ENCODE measurements at places on chromosomes 2 and 18.

DNA sequence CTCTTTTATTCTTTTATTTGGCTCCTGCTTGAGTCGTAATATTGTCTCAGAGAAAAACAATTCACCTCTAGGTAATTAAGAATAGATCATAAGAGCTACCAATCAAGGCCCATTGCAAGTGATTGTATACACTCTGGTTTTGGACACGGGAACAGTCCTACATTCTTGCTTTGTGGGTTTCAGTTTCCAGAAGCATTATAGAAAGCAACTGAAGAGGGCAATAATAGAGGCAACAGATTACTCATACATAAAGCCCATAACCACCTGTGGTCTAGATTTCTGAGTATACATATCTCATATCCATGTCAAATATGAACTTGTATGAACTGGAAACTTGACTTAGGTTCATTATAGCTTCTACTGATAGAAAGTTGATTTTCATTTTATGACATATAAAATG, 65.4 kb downstream of the DIS3L2 start:
- no peak for DNase-seq

- DNase-seq = no peak
These were observed 190.5 kb downstream of the LOXHD1 start for GRCh38 chr18:46466234-46467160.

- DNase-seq = no peak
These were observed 33.8 kb downstream of the CCDC93 start for GRCh38 chr2:117979911-117980701.

DNA sequence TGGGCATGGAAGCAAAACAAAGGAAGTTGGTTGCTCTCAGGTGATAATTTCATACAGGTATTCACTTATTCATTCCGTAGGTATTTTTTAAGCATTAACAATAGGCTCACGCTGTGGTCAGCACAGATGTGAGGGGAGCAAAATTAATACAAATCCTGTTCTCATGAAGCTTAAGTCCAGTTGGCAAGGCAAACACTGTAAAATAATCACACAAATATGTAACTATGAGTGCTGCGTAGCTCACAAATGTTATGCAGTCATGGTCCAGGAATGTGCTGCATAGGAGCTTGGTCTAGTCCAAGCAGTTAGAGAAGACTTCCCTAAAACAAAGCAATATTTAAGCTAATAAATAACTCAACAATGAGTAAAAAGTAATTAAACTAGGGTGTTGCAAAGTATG, 23.9 kb downstream of the SP5 start:
- DNase-seq = no peak

- DNase-seq = peak; percentile 29
These were observed 7.8 kb upstream of the OR6B3 start for GRCh38 chr2:240060977-240061591.

GRCh38 chr18:27931535-27931934, 245.4 kb downstream of the CDH2 start:
- DNase-seq = no peak

DNA sequence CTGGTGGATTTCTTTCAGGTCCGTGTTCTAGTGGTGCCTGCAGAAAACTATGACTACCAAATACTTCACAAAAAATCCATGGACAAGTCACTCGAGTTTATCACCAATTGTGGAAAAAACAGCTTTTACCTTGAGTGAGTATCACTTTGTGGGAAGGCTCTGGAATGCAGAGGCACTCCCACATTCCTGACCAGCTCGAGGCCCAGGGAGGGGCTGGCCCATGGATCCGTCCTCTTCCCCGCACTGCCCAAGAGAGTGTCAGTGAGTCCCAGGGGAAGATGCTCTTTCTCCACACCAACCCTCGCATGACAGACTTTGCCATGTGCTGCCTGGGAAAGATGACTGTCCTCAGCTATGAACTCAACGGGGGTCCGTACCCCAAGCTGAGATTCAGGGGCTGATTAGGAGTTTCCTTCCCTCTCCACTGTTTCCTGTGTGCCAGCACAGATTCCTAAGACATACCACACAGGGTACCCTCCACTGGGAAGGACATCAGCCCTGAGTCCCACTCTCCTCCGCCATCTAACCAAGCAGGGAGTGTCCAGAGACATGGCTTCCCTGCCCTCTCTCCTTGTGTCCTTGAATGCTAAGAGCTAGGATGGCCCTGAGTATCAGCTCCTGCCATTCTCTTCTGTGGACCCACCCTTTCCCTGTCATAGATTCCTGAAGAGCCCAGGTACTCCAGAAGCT, 155.9 kb downstream of the LAMA3 start:
- DNase-seq = no peak

DNA sequence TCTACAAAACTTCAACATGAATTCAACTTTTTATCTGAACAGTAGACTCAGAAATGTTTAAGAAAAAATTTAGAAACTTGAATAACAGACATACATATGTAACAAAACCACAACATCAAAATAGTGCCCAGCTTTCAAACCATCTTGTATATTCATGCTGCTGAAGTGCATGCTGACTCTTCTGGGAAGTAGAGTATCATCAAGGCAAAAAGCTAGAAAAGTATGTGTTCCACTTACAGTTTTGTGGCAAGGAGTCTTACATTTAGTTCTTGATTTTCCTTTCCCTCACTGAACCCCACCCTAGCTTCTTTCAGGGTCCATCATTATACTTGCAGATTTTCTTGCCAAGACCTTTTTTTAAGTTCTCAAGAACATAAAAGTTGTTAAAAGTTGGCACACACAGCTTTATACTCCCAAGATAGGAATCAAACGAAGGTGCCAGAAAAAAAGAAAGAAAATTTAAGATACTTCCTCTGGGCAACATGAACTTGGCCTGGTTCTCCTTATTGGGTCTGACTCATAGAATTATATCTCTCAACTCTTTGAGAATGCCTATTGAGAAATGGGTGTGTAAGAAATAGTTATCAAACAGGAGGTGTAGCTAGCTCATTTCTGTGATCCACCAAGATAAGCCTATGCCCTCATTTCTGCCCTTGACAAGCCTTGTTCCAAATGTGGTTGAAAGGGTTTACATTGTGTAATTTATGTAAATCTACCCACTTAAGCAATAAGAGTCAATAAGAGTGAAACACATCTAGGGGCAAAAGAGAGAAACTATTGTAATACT, 667.6 kb upstream of the ACVR2A start:
- DNase-seq = peak; percentile 20

All from NCI-H2029 (cell line).